ENCODE measurements at places on chromosomes 2 and 18. TPM values are rescaled to one million over a fixed set of nuclear protein-coding genes. Genes with fewer than 3 reads are reported as not detected.

HOXD4 gene
- not detected for total RNA-seq

ARHGAP28 gene
- total RNA-seq = not detected

B3GNT7 gene
- total RNA-seq = not detected

KYNU gene
- total RNA-seq = not detected

GLI2 gene
- total RNA-seq = not detected

ZBTB7C gene
- total RNA-seq = not detected

NEURL3 gene
- 0.57 TPM for total RNA-seq

UGT1A10 gene
- not detected for total RNA-seq

LYG2 gene
- total RNA-seq = not detected

ATOH8 gene
- total RNA-seq = not detected

ANKRD62 gene
- total RNA-seq = not detected

Data from activated naive CD4-positive, alpha-beta T cell treated with anti-CD3 and anti-CD28 coated beads for 36 hours (primary cell).